Mucosa of gallbladder (tissue), 1 donor: ENCODE measurements at places on chromosomes 12 and 14. TPM values are rescaled to one million over a fixed set of nuclear protein-coding genes. Genes with fewer than 3 reads are reported as not detected.

GRCh38 chr12:3207858-3208257 lies 130.7 kb downstream of the TSPAN9 start:
- DNase-seq, result peak; percentile 25

The DNAJC22 gene
- 73.7 TPM for total RNA-seq

The IRAK4 gene
- total RNA-seq, result 22.6 TPM

GRCh38 chr12:57175428-57176138 lies 28.2 kb upstream of the LRP1-AS start:
- DNase-seq, result peak; percentile 85

The RASSF9 gene
- total RNA-seq, result 1.9 TPM

The ENDOU gene
- total RNA-seq, result not detected

- DNase-seq, result no peak
Measured at GRCh38 chr14:82657186-82657675, 1123.6 kb upstream of the SEL1L start.

DNA sequence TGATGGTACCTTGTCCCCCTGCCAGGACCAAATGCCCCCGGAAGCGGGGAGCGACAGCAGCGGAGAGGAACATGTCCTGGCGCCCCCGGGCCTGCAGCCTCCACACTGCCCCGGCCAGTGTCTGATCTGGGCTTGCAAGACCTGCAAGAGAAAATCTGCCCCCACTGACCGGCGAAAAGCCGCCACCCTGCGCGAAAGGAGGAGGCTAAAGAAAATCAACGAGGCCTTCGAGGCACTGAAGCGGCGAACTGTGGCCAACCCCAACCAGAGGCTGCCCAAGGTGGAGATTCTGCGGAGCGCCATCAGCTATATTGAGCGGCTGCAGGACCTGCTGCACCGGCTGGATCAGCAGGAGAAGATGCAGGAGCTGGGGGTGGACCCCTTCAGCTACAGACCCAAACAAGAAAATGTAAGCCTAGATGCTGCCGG lies 410 bp downstream of the MYF6 start:
- DNase-seq, result no peak

The ANKS1B gene
- 10.6 TPM for total RNA-seq
